ENCODE measurements at places on chromosomes 2 and 18.

DNA sequence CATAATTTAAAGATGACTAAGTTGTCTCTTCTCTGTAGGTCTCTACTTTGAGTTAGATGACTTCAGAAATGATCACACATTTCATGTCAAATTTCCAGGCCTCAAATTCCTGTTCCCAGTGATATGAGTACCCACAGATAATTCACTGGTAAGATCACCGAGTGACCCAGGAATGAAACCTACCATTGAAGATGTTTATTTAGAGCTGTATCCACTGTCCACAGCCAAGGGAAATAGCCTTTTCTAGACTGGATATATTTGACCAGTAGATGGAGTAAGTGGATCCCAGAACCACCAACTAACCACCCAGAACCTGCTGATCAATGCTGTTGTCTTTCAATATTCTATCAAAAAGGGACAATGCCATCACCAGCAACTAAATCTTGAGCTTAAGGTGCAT, 238.8 kb downstream of the SLC8A1 start:
- no peak for DNase-seq

DNA sequence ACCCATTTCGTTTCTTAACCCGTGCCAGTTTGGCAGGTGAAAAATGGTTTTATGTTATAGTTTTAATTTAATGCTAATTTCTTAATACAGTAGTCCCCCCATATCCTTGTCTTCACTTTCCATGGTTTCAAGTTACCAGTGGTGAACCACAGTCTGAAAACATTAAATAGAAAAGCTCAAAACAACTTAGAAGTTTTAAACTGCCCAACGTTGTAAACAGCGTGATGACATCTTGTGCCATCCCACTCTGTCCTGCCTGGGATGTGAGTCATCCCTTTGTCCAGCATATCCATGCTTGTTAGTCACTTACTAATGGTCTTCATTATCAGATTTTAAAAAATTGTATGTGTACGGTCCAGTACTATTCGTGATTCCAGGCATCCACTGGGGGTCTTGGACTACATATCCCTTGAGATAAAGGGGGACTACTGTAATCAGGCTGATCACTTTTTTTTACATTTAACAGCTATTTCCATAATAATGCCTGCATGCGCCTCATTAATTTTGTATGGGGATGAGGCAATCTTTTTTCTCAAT, 31.9 kb downstream of the SLC66A3 start:
- DNase-seq: no peak

DNA sequence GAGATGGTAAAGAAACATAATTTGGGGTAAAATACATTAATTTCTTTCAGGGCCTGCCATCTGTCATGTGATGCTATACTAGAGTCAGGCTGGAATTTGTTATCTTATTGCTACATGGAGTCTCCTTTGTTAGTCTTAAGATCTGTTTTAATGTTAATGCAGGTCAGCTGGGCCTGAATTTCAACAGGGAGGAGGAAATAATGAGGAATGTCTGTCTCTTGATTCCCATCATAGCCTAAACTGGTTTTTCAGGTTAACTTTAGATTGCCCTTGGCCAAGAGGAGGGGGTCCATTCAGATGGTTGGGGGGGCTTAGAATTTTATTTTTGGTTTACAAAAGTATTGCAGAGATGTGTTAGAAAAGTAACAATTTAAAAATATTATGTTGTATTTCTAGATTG, 19.0 kb upstream of the FEZ2 start:
- DNase-seq: no peak

GRCh38 chr2:18605115-18605514, 15.7 kb upstream of the NT5C1B start:
- DNase-seq: no peak

- no peak for DNase-seq
Observed at GRCh38 chr2:215760557-215760956, 252.8 kb downstream of the MREG start.

DNA sequence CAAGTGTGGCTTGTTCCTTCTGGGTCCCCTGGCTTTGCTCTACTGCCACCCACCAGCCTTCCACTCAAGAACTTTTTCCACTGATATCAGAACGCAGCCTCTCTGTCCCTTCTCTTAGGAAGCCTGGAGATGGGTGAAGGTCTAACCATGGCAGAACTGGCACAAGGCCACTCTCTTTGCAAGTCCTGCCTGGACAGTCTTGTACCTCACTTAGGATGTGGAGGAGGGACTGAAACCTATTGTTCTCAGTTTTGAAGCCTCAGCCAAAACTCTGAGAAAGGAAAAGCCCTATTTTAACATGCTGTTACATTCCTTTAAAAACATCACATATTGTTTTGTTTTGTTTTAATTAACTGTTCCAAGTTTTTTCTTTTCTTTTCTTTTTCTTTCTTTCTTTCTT, 58.9 kb upstream of the NCOA1 start:
- no peak for DNase-seq

- DNase-seq: no peak
Observed at GRCh38 chr2:48415836-48416515, 114.0 kb upstream of the STON1 start.

- no peak for DNase-seq
Observed at GRCh38 chr2:159147690-159148089, 138.8 kb downstream of the WDSUB1 start.

- DNase-seq: no peak
Observed at GRCh38 chr2:67858886-67859285, 203.9 kb downstream of the C1D start.

DNA sequence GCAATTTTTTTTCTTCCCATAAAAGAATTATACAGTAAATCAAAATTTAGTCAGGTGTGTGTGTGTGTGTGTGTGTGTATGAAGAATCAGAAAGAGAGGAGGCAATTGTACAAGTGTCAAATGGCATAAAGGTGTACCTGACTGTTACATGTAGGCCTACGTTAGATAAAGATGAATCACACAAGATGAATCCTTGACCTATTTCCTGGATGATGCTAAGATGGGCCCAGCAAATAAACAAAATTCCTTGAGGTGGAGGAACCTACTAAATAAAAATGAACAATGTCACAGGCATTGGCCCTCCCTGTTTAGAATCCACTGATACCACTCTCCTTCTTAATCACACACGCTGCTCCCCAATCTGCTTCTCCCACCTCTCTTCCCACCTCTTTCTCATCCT, 79.7 kb upstream of the LRATD1 start:
- no peak for DNase-seq

DNA sequence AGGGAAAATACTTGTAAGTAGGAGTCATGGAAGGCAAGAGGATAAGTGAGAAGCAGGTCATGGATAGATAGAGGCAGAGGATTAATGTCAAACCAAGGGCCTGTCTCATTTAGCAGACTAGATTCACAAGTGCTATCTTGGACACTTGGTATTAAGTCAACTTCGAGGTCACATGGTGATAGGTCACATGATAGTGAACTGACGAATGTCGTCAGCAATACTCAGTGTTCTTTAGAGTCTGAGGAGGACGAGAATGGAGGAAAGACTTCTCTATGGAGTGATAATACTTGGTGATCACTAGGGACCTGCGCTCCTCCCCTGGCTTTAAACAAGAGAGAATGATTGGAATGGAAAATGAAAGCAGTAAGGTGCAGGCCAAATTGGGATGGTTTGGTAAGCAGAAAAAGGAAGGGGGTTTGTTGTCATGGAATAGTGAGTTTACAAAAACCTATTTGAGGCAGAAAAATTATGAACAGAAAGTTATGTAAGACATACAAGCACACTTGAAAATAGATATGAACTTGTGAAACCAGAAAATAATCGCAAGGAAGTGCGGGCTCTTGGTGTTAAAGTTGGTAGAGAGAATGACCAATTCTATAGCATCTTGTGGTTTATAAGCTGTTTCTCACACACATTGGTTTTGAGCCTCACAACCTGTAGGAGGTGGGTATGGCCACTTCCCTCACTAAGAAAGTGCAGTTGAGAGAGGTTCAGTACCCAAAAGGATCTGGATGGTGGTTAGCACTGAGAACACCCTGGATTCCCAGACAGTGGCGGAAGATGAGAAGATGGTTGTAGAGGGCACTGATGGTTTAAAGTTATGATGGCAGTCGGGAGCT, 141.5 kb downstream of the WDSUB1 start:
- DNase-seq: no peak

DNA sequence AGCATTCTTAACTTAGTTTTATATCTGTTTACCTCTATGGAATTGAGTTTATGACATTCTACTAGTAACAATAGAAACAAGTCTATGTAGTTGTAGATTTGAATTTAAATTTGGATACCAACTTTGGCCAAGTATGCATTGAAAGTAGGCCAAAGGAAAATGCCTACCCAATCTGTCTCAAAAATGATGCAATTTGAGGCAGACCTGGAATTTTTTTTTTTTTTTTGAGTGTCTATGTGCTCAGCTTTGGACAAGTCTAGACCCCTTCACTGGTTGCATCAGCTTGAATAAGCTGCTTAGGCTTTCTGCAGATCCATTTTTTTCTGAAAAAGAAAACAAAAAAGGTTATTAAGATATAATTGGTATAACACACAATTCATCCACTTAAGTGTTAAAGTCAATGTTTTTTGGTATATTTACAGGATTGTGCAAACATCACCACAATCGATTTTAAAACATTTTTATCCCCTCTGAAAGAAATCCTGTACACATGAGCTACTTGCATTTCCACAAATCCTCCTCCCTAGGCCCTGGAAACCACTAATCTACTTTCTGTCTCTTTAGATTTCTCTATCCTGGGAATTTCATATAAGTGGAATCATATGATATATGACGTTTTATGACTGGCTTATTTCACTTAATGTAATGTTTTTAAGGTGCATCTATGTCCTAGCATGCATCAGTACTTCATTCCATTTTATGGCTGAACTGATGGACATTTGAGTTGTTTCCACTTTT, 185.1 kb upstream of the CCDC68 start:
- DNase-seq: no peak

DNA sequence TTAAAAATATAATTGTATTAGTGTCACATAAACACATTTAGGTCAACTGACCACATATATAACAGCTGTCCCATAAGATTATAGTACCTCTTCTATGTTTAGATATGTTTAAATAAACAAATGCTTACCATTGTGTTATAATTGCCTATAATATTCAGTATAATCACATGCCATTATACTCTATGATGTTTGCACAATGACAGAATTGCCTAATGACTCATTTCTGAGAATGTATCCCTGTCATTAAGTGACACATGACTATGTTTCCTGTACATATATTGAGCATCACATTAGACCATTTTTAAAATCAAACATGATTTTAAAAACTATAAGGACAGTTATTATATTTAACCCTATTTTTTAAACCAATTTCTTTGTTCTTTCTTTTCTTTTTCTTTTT, 89.8 kb downstream of the HS6ST1 start:
- no peak for DNase-seq

DNA sequence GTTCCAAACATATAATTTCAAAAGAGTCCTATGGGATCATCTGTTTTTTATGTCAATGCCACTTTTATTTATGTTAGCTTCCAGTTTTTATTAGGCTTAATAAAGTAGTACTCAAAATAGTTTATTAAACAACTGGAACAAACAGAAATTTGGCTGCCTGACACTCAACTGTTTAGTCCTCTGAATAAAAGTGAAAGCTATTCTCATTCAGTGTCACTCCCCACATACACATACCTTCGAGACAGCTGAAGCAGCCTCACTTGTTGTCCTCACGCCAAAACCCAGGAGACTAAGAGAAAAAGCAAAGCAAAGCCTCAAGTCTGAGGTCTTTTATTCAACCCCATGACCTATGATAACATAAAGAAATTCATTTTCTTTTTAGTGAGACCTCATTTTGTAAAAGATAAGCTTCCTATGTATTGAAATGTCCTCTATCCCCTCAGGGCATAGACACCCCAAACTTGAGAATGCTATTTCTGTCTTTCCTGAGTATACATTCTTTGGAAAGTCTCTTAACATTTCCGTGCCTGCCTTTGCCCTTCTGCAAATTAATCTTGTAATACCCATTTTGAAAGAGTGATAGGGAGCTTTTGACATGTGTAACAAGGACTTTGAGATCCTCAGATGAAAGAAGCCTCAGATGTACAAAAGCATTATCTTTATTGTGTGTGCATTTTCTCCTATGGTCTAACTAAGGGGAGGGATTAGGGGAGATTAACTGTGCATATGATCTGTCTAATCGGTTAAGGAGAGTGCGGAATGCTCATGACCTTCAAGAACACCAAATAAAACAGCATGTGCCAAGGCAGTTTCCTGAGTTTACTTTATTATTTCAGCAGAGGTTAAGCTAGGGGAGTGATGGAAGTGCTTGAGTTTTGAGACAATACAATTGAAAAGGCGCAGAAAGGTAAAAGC, 1523.7 kb upstream of the PIK3C3 start:
- DNase-seq: peak; percentile 73

- no peak for DNase-seq
Observed at GRCh38 chr2:222604749-222605515, 51.0 kb downstream of the FARSB start.

GRCh38 chr18:76461692-76462325, 33.2 kb downstream of the ZNF516 start:
- DNase-seq: no peak

- DNase-seq: no peak
Observed at GRCh38 chr18:9684881-9685614, 23.1 kb upstream of the RAB31 start.

GRCh38 chr2:171673905-171674304, 13.4 kb upstream of the DYNC1I2 start:
- no peak for DNase-seq

- no peak for DNase-seq
Observed at GRCh38 chr2:24734741-24735140, 58.5 kb downstream of the PTRHD1 start.

DNA sequence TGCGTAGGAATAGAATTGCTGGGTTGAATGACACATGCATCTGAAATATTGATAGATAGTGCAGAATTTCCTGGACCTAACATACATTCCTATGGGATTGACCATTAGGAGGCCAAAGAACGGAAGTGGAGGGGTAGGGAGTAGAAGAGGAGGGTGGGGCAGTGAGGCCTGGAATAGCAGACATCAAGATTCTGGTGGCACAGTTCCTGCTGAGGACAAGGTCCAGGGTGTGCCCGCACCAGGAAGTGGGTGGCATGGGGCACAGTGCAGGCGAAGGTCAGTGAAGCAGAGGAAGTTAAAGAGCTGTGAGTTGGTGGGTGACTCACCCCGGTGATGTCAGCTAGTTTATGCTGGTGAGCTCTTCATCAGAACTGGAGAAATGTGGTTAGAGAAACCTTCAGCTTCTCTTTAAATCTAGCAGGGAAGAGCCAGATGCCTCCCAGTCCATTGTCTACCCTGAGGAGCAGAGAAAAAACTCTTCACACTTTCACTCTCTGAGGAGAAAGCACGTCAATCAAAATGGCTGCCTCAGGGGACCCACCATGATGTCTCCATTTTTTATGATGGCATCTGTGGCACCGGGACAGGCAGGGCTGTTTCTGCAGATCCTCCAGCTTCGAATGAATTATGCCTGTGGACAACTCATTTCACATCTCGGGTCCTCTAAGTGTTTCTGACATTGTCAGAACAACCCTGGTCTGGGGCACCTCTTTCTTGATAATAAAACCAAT, 55.9 kb upstream of the CTLA4 start:
- no peak for DNase-seq

GRCh38 chr2:55031505-55031904, 18.7 kb downstream of the RTN4 start:
- DNase-seq: no peak

GRCh38 chr2:216554286-216554685, 55.6 kb downstream of the RPL37A start:
- DNase-seq: no peak

- peak; percentile 54 for DNase-seq
Observed at GRCh38 chr18:46333431-46334135, 229.4 kb downstream of the HAUS1 start.

GRCh38 chr2:26043862-26044696, 10.2 kb downstream of the RAB10 start:
- DNase-seq: no peak

GRCh38 chr2:118269408-118270051, 181.3 kb downstream of the INSIG2 start:
- DNase-seq: peak; percentile 14

GRCh38 chr2:34069604-34070003, 470.5 kb upstream of the FAM98A start:
- no peak for DNase-seq
